ENCODE measurements at places on chromosomes 3 and 15.

- no peak for DNase-seq
These were observed 61.3 kb downstream of the RIOX2 start for GRCh38 chr3:97910931-97911351.

- DNase-seq, result no peak
These were observed 261.7 kb downstream of the SLC9A9 start for GRCh38 chr3:143586576-143586975.

GRCh38 chr3:138681463-138682220 lies 73.1 kb downstream of the FAIM start:
- DNase-seq, result no peak

GRCh38 chr3:124296406-124296805 lies 304.5 kb upstream of the ROPN1 start:
- no peak for DNase-seq

GRCh38 chr15:81326466-81327212 lies 2.7 kb upstream of the STARD5 start:
- no peak for DNase-seq

GRCh38 chr3:108118038-108118768 lies 27.4 kb upstream of the CD47 start:
- peak; percentile 77 for DNase-seq

DNA sequence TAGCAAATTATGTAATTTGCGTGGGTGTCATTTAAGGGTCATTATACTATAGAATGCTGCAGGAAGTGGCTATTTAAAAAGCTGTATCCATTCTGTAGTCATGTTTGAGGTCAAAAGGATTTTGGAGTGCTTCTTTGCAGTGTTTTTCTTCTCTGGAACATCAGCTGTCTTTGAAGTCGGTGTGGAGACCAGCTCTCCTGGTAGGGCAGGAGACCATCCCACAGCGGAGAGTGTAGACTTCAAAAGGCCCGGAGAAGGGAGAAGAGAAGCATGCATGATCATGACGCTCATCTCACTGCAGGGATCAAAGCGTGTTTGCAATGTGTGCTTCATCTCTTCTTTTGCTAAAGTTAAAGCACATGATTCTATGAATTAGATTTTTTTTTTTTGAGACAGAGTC lies 19.9 kb downstream of the PXK start:
- DNase-seq, result no peak

DNA sequence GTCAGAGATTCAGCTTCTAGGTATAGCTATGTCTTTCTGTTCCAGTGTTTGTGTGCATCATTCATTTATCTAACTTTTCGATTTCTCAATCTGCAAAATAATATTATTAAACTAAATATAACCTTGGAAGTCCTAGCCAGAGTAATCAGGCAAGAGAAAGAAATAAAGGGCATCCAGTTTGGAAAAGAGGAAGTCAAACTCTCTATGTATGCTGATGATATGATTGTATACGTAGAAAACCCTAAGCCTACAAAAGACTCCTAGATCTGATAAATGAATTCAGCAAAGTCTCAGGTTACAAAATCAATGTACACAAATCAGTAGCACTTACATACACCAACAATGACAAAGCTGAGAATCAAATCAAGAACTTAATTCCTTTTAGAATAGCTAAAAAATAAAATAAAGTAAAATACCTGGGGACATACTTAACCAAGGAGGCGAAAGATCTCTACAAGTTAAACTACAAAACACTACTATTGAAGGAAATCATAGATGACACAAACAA lies 718.2 kb downstream of the NTRK3 start:
- DNase-seq, result no peak

DNA sequence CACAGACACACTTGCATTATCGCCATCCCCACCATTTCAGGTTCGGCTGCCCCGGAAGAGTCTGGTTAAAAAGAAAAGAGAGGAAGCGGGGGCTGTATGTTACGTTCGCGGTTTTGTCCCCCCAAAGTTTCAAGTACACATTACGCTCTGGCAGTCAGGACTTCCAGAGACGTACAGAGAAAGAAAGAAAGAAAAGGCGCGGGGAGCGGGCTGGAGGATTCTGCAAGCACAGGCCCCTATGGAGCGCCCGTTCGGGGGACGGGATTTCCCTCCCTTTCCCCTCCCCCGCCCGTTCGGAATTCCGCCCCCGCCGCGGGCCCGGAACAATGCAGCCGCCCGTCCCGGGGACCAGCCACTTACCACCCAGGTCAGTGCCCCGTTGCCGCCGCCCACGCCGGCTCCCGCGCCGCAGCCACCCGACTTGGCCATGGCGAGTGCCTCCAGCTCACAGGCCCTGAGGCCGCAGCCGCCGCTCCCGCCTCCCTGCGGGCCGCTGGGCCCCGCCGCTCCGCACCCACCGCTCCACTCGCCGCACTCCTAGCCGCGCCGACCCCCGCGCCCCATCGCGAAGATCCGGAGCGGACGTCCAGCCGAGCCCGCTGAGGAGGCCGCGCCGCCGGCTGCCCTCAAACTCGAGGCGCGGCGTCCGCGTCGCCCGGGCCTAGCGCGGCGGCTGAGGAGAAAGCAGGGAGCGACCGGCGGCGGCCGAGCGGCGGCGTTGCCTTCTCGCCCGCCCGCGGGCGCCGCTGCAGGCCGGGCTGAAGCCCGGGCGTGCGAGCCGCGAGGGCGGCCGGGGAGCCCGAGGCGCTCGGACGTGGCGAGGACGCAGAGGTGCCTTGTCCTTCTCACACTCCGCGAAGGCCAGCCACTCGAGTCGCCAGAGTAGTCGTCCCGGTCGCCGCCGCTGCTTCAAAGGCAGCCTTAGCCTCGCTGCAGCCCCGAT lies 567 bp downstream of the TOP2B start:
- DNase-seq, result peak; percentile 68

DNA sequence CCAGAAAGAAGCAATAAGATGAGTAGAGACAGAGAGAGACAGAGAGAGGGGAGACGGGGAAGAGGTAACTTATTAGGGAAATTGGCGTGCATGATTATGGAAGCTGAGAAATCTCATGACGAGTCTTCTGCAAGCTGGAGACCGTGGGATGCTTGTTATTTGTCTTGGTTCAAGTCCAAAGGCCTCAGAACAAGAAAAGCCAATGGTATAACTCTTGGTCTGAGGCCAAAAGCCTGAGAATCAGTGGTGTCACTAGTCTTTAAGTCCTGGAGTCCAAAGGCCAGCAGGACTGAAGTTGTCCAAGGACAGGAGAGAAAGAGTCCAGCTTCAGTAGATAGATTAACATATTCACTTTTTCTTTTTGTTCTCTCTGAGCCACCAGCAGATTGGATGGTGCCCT lies 613.6 kb downstream of the CADM2 start:
- no peak for DNase-seq

GRCh38 chr3:122824465-122825381 lies 29.9 kb downstream of the SLC49A4 start:
- no peak for DNase-seq

DNA sequence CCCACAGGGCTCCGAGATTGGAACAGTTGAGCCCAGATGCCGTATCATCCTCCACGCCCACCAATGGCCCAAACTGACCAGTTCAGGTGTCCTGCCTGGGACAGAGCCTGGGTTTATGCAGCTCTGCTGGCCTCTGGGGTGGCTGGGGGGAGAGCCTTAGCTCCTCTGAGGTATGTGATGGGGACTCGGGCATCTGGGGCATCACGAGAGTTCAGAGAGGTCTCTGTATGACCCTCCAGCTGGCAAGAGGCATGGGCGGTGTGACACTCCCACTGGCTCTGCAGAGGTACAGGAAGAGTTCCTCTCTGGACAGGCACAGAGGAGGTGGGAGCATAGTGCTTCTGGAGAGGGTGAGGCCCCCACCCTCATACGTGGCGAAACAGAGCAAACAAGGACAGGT lies 26.6 kb upstream of the DUSP7 start:
- DNase-seq, result no peak

DNA sequence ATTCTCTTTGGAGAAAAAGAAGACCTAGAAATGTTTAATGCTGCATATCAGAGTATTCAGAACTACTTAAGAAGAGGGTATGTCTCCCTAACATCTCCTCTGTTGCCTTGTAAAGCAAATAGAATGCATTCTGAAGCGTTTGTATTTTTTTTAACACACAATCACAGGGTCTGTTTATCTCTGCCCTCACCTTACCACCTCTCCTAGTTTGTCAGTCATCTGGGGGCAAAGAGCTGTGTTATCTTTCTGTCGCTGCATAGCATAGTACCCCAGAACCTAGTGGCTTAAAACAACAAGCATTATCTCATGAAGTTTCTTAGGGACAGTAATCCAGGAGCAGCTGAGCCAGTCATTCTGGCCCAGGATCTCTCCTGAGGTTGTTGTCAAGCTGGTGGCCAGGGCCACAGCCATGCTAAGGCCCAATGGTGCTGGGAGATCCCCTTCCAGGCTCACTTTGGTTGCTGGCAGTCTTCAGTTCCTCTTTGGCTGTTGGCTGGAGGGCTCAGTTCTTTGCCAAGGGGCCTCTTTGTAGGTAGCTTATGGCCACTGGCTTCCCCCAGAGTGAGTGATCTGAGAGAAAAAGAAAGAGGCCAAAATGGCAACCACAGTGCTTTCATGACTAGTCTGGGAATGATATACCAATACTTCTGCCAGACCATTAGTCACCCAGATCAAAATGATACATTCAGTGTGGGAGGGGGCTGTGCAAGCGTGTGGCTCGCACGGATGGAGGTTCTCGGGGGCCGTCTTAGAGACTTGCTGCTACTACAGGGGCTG lies 17.8 kb downstream of the EDEM1 start:
- no peak for DNase-seq

All from putamen (tissue), 1 donor.